ENCODE measurements at places on chromosomes 6 and 20.
A peak's percentile ranks its signal among the peaks of the same experiment; 100 is the strongest.

DNA sequence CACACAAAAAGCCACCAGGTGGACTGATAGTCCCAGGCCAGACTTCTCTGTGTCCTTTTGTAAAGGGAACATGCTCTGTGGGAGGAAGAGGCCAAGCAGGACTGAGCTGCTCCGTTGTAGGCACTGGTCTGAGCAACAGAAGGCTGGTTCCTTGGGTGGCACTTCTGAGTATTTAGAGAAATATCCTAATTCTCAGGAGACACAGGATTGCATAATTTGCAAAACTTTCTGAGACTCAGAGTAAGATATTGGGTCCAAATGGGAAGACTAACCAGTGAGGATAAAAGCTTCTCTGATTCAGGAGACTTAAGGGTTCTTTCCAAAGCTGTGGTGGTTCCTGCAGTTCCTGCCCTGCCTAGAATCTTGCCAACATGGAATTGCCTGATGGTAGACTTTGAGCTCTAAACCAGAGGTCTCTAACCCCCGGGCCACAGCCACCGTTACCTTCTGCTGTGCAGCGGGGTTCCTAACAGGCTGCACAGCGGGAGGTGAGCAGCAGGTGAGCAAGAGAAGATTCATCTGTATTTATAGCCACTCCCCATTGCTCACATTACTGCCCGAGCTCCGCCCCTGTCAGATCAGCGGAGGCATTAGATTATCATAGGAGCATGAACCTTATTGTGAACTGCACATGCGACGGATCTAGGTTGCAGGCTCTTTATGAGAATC lies 107.0 kb downstream of the OLIG3 start:
- DNase-seq, result no peak

DNA sequence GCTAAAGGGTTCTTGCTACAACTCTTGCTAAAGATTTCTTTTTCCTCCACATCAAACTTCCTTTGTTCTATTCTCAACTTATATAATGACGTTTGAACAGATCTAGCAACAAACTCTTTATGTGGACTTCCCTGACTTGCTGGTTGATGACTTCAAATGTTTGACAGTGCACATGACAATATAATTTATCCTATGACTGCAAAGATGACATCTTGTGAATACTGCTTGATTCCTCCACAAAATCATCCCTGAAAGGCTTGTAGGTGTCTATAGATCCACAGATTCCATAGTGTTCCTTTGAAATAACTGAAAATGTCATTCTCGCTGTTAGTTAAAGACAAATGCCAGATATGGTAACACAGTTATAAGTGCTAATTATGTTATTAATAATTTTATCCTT lies 478.9 kb downstream of the NKAIN2 start:
- DNase-seq, result no peak

GRCh38 chr20:53092772-53093300 lies 120.7 kb downstream of the TSHZ2 start:
- no peak for DNase-seq

DNA sequence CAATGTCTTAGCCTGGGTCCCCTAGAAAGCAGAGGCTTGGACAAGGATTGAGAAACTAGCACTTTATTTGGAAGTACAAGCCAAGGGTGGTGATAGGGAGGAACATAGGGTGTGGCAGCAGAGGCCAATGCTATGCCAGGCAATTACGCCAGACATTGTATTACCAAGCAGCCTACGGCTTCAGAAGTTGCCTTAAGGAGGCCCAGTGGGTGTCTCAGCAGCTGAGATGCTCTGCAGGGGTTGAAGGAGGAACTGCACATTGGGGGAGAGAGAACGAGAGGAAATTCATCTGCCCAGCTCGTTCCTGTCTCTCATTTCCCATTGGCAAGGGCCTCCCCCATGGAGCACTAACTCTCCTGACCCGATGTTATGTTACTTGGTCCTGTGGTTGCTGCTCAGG lies 859 bp downstream of the C20orf202 start:
- DNase-seq, result no peak

DNA sequence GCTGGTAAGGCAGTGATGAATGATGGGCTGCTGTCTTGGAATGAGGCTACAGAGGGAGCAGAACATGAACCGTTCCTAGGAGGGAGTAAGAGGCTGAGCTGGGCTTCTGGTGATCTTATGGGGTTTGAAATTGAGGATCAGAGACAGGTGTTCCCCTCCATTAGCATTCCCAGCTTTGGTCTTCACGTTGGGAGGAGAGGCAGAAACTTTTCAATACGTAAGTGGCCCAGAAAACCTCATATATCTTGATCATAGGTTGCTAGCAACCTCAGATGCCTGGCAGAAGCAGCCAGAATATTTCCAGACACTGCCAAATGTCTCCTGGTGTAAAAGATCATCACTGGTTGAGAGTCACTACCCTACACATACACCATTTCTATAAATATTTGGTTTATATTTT lies 167.1 kb downstream of the INSM1 start:
- no peak for DNase-seq

DNA sequence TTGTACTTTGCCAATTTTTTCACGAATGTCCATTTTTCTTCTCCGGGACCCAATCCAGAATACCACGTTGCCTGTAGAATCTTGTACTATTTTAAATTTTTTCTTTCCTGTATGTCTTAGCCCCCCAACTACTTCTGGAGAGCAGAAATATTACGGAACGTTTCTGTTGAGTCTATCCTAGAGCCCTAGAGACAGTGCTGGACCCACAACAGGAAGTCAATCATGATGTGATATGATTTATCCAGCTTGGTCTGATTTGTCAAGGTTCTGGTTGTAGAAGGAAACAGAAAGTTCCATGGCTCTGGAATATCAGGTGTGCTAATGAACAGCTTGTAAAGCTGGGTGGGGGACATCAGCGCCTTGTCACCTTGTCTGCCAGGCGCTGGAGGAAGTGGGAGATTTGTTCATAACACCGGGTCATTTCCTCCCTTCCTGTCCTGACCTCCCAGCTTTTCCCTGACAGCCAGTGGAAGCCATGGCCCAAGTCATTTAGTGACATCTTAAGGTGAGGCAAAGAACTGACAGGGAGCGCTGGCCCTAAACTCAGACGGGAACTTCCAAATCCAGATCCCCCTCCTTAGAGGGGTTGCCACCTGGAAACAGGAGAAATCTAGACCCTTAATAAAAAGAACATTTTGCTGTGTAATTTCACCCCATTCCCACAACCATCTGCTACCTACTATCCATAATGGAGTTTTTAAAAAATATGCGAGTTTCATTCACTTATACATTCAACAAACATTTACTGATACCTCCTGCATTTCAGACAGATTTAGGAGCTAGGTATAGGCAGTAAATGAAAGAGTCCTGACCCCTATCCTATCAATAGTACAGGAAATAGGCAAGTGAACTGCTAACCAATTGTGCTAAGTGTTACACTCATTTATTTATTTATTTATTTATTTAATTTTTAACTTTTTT lies 130.5 kb downstream of the ZFP64 start:
- no peak for DNase-seq

- no peak for DNase-seq
Observed at GRCh38 chr6:148955441-148955840, 208.6 kb downstream of the UST start.

DNA sequence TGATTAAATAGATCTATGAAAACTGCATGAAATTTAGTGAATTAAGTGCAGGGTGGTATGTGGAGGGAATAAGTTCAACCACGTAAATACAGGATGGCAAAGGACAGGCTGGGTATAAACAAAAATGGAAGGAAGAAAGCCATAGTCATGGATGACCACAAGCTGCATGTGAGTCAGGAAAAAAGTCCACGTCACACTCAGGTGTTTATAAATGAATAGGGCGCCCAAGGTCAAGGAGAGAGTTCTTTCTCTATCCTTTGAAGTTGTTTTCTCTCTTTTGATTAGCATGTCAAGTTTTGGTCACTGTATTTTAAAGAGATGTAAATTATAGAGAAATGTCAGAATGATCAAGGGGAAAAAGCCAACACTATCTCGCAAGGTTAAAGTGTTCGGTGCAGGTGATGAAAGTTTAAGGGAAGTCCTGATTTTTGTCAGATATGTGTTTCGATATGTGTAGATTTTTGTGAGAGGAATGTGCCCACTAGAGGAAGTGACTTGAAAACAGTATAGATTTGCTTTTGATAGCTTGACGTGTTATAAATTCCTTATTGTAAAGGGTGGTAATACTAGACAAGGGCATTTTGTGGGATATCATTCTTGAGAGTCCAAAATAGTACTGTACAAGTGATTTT lies 58.7 kb downstream of the MAP3K4 start:
- DNase-seq, result no peak

DNA sequence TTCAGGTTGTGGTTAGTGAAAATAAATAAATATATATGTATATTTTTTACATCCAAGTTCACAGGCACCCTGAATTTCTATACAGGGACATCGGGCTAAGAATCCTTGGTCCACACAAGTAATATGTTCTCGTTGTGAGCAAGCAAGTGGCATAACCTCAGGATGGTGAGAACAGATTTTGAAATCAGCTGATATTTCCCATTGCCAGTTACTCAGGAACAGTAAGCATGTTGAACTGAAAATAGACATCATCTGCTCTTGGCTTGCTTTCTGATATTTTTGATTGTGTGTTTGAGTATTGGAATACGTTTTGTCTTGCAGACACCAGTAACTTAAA lies 87.7 kb downstream of the TRMT6 start:
- DNase-seq, result no peak

DNA sequence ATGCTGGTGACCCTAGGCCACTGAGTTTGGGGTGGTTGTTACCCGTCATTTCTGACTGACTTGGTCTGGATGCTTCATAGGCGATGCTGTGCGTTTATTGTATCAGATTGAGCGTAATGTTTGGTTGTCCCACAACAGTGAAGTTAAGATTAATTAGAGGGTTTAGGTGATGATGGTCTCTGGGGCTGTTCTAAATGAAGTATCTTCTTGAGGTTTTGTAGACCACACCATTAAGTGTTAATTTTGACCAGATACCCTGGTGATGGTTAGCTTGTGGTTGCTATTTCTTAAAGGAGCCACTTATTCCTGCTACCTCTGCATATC lies 132.8 kb downstream of the ARID1B start:
- no peak for DNase-seq

- peak; percentile 43 for DNase-seq
Observed at GRCh38 chr6:49556429-49556837, 6.0 kb downstream of the C6orf141 start.

- DNase-seq, result no peak
Observed at GRCh38 chr6:67200626-67201403, 1434.3 kb upstream of the ADGRB3 start.

DNA sequence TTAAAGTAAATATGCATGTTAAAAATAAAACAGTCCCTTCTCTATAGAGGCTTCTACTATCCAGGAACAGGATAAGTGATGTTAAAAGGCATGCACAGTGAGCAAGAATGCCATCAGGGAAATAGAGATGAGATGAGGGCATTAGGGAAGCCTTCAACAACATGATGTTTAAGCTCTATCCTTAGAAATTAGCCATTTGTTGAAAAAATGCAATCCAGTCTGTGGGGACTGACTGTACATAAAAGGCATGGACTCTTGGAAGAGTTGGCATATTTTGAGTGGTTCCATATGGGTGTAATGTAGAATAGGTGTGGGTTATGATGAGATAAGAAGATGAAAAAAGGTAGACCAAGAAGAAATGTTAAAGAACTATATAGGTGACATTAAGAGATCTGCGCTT lies 5.8 kb downstream of the KIAA0319 start:
- DNase-seq, result no peak

DNA sequence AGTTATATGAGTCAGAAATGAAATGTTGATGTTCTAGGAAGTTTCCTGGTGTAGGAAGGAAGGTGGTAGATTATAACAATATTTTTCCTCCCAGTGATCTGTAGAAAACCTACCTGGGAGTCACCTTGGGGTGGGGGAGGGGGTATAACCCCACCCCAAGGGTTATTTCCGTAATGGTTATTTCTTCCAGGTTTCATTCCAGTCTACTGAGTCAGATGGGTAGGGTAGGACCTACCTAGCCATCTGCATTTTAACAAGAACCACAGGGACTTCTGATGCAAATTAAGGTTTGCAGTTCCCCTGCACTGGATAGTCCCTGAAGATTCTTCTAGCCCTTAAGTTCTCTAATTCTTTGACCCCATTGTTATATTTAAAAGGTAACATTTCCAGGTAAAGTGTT lies 88.9 kb downstream of the ARMC2 start:
- no peak for DNase-seq

GRCh38 chr6:25219216-25219916 lies 59.8 kb upstream of the CARMIL1 start:
- DNase-seq, result no peak

GRCh38 chr6:150004101-150004782 lies 21.1 kb downstream of the RAET1L start:
- DNase-seq, result no peak

- DNase-seq, result peak; percentile 50
Observed at GRCh38 chr6:136791296-136792094, 782 bp downstream of the MAP3K5 start.

GRCh38 chr20:47481330-47482216 lies 20.1 kb upstream of the NCOA3 start:
- peak; percentile 55 for DNase-seq

- no peak for DNase-seq
Observed at GRCh38 chr20:35985806-35986205, 17.4 kb downstream of the CNBD2 start.

GRCh38 chr6:134622382-134623173 lies 304.7 kb upstream of the SGK1 start:
- no peak for DNase-seq

GRCh38 chr6:106446287-106446885 lies 85.9 kb downstream of the CRYBG1 start:
- DNase-seq, result no peak

- DNase-seq, result no peak
Observed at GRCh38 chr6:128597004-128597403, 76.6 kb upstream of the PTPRK start.

GRCh38 chr6:125858427-125859320 lies 67.9 kb downstream of the NCOA7 start:
- no peak for DNase-seq
